Effector memory CD8-positive, alpha-beta T cell (primary cell): ENCODE measurements at places on chromosomes 6 and 20.
A peak's percentile ranks its signal among the peaks of the same experiment; 100 is the strongest.

DNA sequence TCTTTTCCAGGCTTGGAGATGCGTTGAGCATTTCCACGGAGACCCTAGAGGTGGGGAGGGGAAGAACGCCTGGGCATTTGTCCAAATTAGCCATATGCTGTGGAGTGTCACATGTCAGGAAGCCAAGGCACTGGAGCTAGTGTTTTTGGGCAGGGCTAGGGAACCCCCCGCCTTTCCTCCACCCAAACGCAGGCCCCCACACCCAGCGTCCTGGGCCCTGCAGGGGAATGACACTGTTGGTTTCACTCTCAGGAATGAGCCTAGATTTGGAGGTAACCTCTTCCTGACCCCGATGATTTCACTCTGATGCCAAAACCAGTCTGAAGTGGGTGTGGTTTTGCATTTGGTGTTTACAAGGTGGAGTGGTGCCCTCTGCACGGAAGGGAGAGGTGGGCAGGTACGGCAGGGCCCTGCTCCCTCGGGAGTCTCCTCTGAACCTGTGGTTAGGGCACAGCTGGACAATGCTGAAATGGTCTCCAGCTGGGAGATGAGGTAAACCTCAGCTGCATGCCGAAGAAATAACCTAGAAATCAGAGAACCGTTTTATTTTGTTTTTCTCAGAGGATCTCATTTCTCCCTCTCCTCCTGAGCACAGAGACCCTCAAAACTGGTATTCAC, 29.5 kb downstream of the MTHFD1L start:
- DNase-seq = no peak

- no peak for DNase-seq
Measured at GRCh38 chr6:114068116-114068515, 97.2 kb upstream of the HDAC2 start.

DNA sequence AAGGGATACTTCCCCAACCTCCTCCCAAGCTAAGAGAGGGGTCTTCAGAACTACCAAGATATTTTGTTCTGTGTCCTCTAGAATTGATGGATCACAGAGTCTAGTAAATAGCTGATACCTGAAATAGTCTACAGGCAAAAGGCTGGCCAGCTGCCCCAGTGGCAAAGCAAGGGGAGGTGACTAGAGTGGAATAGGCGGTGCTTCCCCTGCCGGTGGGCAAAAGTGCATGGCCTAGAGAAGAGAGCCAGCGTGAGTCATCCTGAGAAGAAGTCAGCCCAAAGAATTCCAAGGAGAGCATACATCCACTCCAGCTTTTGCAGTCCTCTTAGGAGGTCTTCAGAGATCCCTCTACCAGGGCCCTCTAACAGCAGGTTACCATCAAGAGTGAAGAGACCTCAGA, 14.7 kb downstream of the DPPA5 start:
- no peak for DNase-seq

GRCh38 chr6:7974938-7975763, 64.6 kb upstream of the TXNDC5 start:
- DNase-seq = no peak

- DNase-seq = no peak
Measured at GRCh38 chr20:44052166-44052565, 134.8 kb downstream of the JPH2 start.

- DNase-seq = no peak
Measured at GRCh38 chr20:47353239-47353691, 3.2 kb downstream of the ZMYND8 start.

DNA sequence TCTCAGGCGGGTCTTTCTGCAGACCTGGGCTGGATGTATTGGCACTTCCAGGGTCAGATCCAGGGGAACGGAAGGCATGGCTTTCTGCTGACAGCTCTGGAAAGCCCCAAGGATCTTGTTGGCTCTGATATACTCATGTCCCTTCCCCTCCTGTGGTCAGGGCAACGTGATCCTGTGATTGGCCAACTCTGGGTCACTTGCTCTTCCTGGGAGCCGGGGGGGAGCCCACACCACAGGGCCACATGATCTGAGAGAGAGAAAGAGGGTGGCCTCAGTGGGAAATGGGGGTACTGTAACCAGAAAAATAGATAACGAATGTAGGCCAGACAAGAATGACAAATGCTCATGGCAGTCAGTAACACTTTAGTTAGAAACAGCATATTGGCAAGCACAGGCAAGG, 223.0 kb downstream of the NFATC2 start:
- no peak for DNase-seq

DNA sequence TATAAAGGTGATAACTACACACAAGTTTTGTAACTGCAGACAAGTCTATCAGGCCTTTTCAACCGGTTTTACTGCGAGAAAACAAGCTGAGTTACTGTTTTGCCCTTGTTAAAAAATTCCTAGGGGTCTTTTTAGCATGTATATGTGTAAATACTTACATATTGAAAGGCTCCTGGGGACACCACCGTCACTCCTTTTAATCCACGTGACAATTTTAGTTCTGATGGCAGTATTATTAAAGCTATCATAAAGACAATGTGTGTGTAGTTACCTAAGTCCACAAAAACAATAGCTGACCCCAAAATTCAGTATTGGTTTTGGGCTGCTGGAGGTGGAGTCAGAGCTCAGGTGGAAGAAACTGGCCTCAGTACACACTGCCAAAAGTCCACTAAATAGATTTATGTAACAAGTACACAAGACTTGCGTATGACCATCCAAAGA, 41.3 kb upstream of the HFE start:
- DNase-seq = no peak

GRCh38 chr6:28693033-28693750, 167.5 kb downstream of the GPX5 start:
- DNase-seq = no peak

DNA sequence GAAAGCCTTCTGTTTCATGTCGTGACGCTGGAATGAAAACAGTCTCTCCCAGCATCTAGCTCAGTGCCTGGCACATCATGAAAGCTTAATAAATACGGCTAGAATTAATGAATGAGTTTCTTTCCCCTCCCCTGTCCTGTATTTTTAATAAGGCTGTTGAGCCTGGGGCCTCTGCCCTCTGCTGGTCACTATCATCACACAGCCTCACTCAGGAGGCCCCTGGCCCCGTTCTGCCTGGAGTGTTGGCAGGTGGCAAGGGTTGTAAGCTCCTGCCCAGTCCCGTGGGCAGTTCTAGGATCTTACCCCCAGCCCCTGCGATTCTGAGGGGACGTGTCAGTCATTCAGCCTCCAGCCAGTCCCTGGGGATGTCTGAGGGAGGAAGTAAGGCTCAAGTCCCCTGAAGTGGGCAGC, 41.4 kb downstream of the PHACTR3 start:
- no peak for DNase-seq

DNA sequence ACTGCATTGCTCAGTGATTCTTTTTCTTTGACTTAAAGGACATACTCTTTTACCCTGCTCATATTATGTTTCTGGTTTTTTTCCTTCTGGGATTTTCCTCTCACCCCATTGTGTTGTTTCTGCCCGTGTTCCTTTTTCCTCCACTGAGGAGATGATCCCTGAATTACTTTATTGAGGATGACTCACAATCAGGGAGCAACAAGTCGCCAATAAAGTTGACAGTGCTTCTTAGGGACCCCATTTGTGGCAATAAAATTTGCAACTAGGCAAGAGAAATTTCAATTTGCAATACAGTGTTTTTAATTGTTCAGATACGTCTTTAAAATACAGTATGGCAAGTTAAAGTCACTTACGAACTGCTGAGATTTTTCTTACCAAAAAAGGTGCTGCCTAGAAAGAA, 217.9 kb downstream of the SOX4 start:
- no peak for DNase-seq

DNA sequence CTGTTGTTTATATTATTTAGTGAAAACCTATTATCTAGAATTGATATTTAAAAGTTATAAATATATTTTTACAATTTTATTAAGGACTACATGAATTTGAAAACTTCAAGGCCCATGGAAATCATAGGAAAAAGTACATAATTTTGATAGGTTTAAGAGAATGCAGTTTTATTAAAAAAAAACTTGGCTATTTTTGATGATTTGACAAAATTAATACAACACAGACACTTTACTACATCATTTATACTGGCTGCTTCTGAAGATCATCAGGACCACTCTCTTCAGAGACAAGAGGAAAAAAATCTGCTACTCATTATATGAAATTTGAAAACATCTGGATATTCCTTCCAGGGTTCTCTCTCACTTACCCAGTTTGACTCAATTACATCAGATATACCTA, 637.7 kb downstream of the BCKDHB start:
- DNase-seq = no peak

DNA sequence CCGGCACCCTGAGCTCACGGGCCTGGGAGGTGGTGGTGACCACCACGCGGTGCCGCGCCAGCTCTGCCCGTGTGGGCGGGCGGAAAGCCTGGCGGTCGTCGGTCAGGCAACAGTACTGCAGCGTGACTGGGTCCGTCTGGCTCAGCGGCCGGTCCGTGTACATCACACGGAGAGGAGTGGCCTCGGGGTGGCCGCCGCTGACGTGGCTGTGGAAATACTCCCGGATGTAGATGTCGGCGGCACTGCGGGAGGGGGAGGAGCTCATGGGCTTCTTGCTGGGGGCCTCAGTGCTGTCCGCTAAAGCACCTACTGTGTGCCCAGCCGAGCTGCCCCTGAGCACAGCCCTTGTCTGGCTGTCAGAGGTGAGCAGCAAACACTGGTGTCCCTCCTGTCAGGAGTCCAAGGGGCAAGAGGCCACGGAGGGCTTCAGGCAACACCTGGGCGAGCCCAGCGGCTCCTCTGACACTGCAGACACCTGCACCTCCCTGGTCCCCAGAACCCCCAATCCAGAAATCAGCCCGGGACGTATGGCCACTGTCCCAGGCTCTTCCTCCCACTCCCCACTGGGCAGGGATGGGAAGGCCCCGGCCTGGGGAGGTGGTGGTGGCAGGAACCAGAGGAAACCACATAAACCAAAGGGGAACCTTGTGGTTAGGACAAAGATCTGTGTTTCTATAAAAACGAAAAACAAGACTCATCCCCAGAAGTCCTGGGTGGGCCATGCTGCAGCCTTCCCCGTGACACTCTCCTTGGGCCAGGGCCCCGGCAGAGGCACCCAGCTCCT, 6.5 kb downstream of the HELZ2 start:
- peak; percentile 53 for DNase-seq

- DNase-seq = peak; percentile 53
Measured at GRCh38 chr6:29834564-29835436, 7.2 kb downstream of the HLA-G start.

GRCh38 chr6:16257999-16258708, 19.8 kb downstream of the GMPR start:
- no peak for DNase-seq

- no peak for DNase-seq
Measured at GRCh38 chr20:38165966-38166702, 1.1 kb upstream of the TGM2 start.

DNA sequence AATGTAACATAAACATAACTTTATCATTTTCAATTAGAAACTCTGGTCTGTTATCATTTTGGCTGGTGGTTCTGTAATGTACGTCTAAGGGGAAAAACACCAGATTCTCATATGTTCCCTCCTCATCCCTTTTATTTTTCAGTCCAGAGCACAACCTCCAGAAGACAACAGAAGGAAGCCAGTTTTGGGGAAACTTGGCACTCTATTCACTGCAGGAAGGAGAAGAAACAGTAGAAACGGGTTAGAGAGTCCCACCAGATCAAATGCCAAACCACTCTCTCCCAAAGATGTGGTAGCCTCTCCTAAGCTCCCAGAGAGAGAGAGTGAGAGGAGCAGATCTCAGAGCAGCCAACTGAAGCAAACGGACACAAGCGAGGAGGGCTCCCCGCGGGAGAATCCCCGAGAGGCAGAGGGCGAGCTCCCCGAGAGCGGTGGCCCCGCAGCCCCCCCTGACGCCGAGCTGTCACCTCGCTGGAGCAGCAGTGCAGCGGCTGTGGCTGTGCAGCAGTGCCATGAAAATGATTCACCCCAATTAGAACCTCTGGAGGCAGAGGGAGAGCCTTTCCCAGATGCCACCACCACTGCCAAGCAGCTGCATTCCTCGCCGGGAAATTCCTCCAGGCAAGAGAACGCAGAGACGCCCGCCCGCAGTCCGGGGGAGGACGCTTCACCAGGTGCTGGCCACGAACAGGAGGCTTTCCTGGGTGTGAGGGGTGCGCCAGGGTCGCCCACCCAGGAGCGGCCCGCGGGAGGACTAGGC, 117.8 kb downstream of the RTN4IP1 start:
- DNase-seq = peak; percentile 30

DNA sequence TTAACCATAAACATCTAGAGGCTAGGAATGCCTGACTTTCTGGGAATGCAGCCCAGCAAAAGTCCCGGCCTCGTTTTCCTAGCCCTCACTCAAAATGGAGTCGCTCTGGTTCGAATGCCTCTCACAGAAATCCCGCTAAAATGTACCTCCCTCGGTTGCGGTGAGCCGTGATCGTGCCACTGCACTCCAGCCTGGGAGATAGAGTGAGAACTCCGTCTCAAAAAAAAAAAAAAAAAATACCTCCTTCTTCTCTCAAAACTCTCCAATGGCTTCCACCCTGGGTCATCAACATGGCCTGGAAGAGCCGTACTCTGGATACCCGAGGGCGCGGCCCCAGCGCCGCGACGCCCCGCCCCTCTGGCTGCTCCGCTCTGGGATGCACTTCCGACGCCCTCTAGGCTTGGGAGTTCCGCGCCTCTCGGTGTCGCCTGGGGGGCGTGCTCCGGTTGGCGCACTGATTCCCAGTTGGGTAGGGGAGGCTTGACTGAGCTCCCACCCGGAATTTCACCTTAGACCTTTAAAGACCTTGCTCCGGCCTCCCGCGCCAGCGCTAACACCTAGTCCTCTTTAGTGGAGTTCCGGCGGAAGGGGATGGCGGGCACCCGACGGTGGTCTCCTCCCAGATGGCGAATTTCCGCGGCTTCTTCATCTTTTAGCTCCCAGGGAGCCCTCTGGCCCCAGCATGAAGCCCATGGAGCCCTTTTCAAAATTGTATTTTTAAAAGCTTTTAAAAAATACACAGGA, 12.3 kb downstream of the HMGN4 start:
- no peak for DNase-seq

- DNase-seq = no peak
Measured at GRCh38 chr6:167401525-167402194, 76.8 kb downstream of the TTLL2 start.

- no peak for DNase-seq
Measured at GRCh38 chr6:114167583-114168576, 174.9 kb downstream of the HS3ST5 start.

DNA sequence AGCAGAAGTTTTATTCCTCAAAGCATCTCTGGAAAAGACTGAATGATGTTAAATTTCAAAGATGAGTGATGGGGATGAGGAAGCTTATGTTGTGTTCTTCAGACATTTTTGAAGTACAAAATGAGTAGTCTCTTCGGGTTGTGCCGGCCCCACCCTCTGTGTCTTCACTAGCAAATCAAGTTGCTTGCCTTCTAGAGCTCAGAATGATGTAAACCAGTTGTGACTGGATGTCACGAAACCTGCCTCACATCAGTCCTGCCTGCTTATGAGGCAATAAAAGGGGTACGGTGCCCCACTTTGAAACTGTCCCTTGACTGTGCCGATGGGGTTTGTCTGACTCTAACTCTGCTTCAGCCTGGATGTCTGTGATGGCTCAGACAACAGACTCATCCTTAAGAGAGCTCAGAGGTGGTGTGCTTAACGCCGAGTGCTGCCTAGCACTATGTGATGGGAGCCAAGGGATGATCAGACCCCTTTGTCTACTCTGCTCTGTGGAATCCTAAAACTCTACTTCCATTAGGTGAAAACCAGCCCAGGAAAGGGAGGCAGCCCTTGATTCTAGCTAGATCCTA, 19.0 kb downstream of the TOMM34 start:
- no peak for DNase-seq

GRCh38 chr6:168332020-168332419, 12.4 kb upstream of the DACT2 start:
- DNase-seq = no peak
